ENCODE measurements at places on chromosomes 4 and X. TPM values are rescaled to one million over a fixed set of nuclear protein-coding genes. Genes with fewer than 3 reads are reported as not detected.

DNA sequence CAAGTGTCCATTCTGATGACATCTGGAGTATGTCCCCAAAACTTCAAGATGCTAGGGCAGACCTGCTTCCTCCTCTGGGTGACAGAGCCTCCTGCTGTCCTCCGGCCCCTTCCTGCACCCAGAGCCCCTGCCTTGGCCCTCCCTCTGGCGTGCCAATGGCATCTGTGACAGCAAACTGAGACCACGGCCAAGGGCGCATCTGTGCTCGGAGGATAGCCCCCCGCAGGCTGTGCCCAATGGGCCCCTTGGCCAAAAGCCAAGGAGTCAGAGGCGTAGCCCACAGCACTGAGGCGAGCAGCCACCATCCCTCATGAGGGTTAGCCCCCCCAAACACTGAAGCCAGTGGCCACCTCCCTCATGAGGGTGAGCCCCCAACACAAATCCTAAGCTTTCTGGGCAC is 7.9 kb downstream of the LRPAP1 start:
- H3K27ac ChIP-seq: no peak overlapping the region
- peaks cover 7% of the 10 kb centered on the region for H3K36me3 ChIP-seq
- H3K4me1 ChIP-seq: no peaks in the 10 kb centered on the region
- H3K27me3 ChIP-seq: no peaks in the 10 kb centered on the region

GRCh38 chrX:13551610-13552009 is 17.8 kb upstream of the EGFL6 start:
- no peak for DNase-seq
- no peaks in the 10 kb centered on the region for H3K27me3 ChIP-seq
- H3K36me3 ChIP-seq: no peaks in the 10 kb centered on the region
- H3K27ac ChIP-seq: no peak overlapping the region
- no peak overlapping the region for H3K4me3 ChIP-seq
- no peaks in the 10 kb centered on the region for H3K4me1 ChIP-seq

DNA sequence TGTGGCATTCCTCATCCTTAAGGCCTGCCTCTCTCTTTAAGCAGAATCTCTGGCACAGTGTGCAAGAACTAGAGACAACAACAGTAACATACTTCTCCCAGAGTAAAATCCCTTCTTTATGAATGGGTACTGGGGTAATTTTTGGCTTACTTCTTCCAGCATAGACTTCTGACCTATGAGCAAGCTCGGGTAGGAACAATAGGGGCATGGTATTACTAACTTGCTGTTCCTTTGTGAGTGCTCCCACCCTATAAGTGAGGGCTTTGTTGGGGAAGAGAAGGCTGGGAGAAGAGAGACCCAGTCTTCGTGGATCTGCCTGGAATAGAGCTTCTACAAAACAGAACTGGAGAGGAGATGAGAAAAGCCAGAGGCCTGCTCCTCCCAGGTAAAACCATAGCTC is 30.2 kb downstream of the CLDN2 start:
- H3K36me3 ChIP-seq: no peaks in the 10 kb centered on the region
- no peak overlapping the region for H3K27ac ChIP-seq
- no peaks in the 10 kb centered on the region for H3K27me3 ChIP-seq
- no peak for DNase-seq
- H3K4me3 ChIP-seq: no peak overlapping the region
- H3K4me1 ChIP-seq: no peaks in the 10 kb centered on the region

DNA sequence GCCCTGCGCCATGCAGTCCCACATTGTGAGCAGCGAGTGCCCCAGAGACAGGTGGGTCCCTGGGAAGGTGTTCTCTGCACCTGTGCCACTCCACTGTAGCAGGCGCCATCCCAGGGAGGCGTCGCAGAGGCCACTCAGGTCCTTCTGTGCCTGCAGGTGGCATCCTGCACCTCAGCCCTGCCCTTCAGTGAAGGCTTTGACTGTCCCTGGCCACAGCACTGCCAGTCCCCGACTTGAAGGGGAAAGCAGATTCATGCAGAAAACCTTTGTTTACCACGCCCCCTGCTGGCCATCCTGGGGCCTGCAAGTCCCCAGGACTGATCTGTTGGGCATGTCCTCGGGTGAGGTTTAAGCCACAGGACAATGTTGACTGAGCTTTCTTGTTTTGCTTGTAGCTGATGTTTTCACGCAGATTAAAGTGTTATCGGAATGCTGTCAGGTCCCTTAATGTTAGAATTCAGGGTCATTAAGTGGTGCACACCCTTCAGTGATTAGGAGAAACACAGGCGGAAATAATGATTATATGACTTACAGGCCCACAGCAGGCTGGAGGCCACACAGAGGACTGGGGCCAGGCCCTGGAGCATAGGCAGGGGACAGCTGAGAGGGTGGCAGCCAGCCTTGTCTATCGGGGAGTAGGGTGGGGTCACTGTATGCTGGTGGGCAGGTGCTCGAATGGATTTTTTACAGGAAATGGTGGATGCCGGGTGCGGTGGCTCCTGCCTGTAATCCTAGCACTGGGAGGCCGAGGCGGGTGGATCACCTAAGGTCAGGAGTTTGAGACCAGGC is 5.0 kb downstream of the TACC3 start:
- peak; percentile 89 for DNase-seq
- no peak overlapping the region for H3K27ac ChIP-seq
- H3K4me3 ChIP-seq: no peak overlapping the region
- no peaks in the 10 kb centered on the region for H3K27me3 ChIP-seq
- H3K4me1 ChIP-seq: peaks cover 5% of the 10 kb centered on the region

GRCh38 chr4:41693629-41694028 is 54.9 kb downstream of the PHOX2B start:
- H3K4me3 ChIP-seq: no peak overlapping the region
- DNase-seq: no peak
- H3K27me3 ChIP-seq: no peaks in the 10 kb centered on the region
- H3K4me1 ChIP-seq: no peaks in the 10 kb centered on the region

- no peak overlapping the region for H3K27ac ChIP-seq
- no peaks in the 10 kb centered on the region for H3K36me3 ChIP-seq
- H3K27me3 ChIP-seq: no peaks in the 10 kb centered on the region
- no peak for DNase-seq
Measured at GRCh38 chr4:181498148-181498547, 745.1 kb upstream of the TENM3 start.

DNA sequence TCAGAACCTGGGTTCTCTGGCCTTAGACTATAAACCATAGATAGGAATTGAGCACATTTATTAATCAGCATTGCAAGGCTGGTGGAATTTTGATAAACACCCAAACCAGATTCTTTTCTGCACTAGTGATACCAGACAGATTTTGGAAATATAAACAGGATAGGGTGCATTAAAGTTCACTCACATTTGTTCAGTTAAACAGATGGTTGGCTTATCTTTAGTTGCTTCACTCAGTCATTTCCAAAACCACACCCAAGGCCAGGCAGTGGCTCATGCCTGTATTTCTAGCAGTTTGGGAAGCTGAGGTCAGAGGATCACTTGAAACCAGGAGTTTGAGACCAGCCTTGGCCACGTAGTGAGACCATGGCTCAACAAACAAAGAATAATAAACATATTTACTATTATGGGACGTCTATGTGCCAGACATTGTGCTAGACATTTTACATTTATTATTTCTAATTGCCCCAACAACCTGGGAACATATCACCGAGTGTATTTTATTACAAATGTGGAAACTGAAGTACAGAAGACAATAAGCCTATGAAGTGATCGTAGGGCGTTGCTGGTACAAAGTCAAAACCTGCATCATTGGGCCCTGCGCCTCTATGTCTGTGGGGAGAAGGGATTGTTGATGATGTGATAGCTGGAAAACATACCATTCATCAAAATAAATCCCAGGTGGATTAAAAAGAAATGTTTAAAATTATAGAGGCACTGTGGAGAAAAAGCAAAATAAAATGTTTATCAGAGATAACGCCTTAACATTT is 15.0 kb downstream of the ADD1 start:
- no peak overlapping the region for H3K27ac ChIP-seq
- DNase-seq: no peak
- H3K36me3 ChIP-seq: no peaks in the 10 kb centered on the region

- no peaks in the 10 kb centered on the region for H3K27me3 ChIP-seq
- H3K36me3 ChIP-seq: no peaks in the 10 kb centered on the region
- no peak for DNase-seq
- H3K4me3 ChIP-seq: no peak overlapping the region
Measured at GRCh38 chr4:74598611-74599325, 153.8 kb downstream of the AREG start.

DNA sequence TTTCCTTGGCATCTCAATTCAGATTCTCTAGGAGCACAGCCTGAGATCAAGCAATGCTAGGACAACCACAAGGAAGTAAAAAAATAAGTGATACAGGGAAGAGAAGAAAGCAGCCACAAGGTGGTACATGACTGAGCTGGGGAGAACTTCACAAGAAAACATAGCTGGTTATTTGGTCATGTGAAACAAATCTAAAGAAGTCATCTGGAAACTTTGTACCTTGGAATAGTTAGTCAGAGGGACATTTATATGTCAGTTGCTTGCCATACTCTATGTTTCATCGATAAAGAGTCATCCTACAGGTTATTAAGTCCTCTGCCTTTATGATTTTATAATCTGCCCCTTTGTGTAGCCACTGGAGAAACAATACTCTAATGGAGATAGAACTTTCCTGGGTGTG is 575.1 kb downstream of the IL15 start:
- DNase-seq: no peak
- no peak overlapping the region for H3K4me3 ChIP-seq
- no peaks in the 10 kb centered on the region for H3K36me3 ChIP-seq

- no peak overlapping the region for H3K27ac ChIP-seq
- no peaks in the 10 kb centered on the region for H3K36me3 ChIP-seq
- H3K4me1 ChIP-seq: no peaks in the 10 kb centered on the region
- H3K4me3 ChIP-seq: no peak overlapping the region
Measured at GRCh38 chr4:19214591-19215186, 1037.0 kb upstream of the SLIT2 start.

- H3K27me3 ChIP-seq: no peaks in the 10 kb centered on the region
- no peak for DNase-seq
- H3K27ac ChIP-seq: no peak overlapping the region
- H3K36me3 ChIP-seq: no peaks in the 10 kb centered on the region
- H3K4me1 ChIP-seq: no peaks in the 10 kb centered on the region
- H3K4me3 ChIP-seq: no peak overlapping the region
Measured at GRCh38 chr4:81714291-81714690, 242.6 kb upstream of the RASGEF1B start.

- H3K27me3 ChIP-seq: no peaks in the 10 kb centered on the region
- no peak overlapping the region for H3K27ac ChIP-seq
- H3K4me1 ChIP-seq: no peaks in the 10 kb centered on the region
- no peak overlapping the region for H3K4me3 ChIP-seq
- no peak for DNase-seq
Measured at GRCh38 chr4:57156242-57156990, 46.2 kb upstream of the IGFBP7 start.

GRCh38 chr4:186307916-186308315 is 41.9 kb downstream of the F11 start:
- H3K4me1 ChIP-seq: no peaks in the 10 kb centered on the region
- no peak overlapping the region for H3K27ac ChIP-seq
- H3K4me3 ChIP-seq: no peak overlapping the region
- H3K36me3 ChIP-seq: no peaks in the 10 kb centered on the region

DNA sequence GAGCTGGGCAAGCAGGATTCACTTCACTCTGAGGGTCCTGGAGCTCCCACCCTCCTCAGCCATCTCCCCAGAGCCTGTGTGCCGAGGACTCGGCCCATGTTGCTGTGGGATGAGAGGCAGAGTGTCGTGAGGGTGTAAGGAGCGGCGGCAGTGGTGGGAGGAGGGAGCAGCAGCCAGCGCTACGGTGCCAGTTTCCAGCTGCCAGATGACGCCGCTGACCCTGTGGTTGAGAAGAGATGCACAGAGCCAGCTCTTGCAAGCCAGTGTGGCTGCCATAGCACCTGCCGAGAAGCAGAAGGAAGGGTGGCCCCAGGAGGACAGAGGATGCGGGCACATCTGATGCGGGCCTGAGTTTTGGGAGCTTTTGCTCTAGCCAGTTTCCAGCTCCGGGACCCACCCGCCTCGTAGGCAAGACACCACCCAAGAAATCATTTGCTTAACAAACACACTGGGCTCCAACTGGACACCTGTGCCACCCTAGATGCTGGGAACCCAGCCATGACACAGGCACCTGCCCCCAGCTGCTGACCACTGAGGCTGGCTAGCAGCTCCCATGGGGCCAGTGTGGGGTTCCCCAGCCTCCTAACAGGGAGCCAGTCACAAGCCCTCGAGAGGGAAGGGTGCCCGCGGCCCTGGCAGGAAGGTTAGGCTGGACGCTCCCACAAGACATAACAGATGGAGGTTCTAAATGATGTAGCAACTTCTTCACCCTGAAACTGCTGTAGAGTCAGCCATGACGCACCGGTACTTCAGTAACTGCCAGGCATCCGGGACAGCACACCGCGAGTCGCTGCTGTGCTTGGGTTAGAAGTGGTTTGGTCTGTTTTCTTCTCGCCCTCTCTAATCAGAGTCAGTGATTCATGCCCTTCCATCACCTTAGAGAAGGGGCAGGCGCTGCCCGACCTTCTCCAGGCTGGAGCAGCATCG is 8.9 kb downstream of the MSANTD1 start:
- no peak overlapping the region for H3K27ac ChIP-seq
- no peaks in the 10 kb centered on the region for H3K27me3 ChIP-seq
- H3K4me1 ChIP-seq: no peaks in the 10 kb centered on the region

DNA sequence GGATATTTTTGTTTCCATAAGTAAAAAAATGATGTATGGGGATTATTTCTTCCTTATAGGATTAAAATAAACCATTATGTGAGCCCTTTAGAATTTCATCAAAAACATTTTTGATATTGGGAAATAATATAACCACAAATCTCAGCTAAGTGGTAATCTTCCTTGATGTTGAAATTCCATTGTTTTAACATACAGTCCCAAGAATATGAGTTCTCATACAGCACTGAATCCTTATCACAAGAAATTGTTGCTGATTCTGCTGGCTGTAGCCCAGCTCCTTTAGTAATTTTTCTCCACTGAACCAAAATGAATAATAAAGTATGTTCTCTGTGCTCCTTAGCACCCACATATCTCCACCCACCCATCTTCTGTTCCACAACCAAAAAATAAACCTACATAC is 41.9 kb upstream of the FAM47B start:
- H3K4me1 ChIP-seq: no peaks in the 10 kb centered on the region
- no peak overlapping the region for H3K4me3 ChIP-seq
- no peak for DNase-seq

CLCN4 gene
- 0.50 TPM for total RNA-seq

NIPAL1 gene
- total RNA-seq: 5.6 TPM

NPNT gene
- total RNA-seq: 53.0 TPM

RENBP gene
- total RNA-seq: 2.4 TPM

WAS gene
- 10.5 TPM for total RNA-seq

PF4V1 gene
- total RNA-seq: not detected

KLF8 gene
- 5.6 TPM for total RNA-seq

EDNRA gene
- total RNA-seq: 27.3 TPM

ANXA10 gene
- not detected for total RNA-seq

MAGEC2 gene
- not detected for total RNA-seq

Measured in prostate gland (tissue), 2 donors.